SHP77 treated with DMSO at 0.1 percent for 48 hours (cell line): ENCODE measurements at places on chromosomes 2 and 18.

DNA sequence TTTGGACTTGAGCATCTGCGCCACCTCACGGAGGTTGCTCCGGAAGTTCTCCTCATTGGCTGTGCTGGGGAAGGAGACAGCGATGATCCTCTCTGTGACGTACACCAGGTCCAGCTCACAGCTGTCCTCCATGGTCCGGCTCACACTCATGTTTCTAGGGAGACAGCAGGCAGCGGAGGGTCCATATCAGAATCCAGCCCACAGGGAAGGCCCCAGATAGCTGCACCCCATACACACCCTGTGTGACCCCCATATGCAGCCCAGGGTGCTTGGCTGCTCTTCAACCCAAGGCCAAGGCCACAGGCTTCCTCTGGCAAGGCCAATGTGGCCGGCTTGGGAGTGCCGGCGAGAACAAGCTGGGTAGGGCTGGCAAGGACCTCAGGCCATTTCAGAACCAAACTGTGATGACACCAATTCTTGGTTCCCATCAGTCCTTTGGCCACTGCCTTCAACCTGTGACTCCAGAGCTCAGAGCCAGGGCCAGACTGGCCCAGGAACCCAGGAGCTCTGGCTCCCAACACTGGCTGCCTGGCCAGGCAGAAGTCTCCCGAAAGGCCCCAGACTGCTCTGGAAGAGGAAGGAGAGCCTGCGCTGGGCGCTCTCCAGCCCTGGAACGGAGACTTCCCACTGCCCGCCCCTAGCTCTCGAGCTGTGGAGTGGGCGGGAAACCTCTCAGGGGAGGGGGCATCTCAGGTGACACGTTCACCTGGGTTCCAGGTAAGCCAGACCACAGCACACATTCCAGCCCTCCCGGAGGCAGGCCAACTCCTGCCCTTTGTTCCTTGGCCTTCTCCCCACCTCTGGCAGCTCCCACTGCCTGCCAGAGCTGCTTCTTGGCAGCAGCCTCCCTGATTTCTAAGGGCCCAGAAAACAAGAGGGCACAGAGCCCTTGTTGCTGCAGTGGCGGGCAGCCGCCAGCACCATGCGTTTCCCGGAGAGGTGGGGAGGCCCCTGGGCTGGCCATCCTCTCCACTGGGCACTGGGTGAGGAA is 104.7 kb downstream of the TNS1 start:
- no peak for DNase-seq

DNA sequence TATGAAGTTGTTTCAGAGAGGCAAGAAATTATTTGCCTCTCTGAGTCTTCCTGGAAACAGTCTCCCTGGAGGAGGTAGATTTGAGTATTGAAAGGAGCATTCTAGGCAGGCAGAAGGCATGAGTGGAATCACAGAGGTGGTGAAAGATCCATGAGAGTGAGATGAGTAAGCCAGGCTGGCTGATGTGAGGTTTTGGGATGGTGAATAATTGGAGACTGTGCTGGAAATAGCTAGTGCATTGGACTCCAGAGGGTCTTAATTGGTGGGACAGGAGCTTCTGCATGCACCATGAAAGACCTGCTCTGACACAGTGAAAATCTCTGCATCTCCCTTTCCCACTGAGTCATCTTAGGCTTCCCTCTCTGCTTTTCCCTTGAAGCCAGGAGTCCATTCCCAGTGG is 46.3 kb downstream of the CDC42EP3 start:
- DNase-seq = no peak

DNA sequence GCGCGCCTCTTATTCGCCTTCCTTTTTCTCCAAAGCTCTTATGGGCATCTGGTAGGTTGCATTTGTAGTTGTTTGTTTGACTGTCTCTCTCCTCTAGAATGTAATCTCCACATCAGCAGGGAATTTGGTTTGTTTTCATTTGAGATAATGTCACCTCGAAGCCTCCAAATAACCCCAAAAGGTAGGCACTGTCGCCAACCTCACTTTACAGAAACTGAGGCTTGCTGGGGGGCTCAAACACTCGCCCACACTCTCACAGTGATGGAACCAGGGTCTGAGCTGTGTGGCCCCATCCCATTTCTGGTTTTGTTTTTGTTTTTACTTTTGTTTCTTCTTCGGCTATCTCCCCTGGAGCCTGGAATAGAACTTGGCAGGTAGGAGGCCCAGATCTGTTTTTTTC is 172.2 kb upstream of the MYCN start:
- DNase-seq = no peak

GRCh38 chr2:68126561-68126960 is 31.1 kb upstream of the PNO1 start:
- no peak for DNase-seq

DNA sequence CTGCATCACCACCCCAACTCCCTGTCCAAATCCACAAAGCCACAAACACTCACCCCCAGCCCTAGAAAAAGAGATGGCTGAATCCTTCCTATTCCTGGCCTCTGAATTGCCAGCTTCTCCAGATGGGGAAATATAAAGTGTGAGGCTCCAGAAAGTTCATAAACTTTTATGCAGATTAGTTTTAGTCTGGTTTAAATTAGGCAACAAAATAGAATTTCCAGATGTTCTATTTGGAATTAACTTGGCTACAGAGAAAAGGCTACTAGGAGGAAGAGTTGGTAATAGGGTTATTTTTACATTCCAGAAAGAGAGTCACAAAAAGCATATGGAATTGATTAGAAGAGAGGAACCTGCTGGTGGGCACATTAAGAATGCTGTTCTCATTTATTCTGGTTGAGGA is 56.0 kb downstream of the EN1 start:
- no peak for DNase-seq

DNA sequence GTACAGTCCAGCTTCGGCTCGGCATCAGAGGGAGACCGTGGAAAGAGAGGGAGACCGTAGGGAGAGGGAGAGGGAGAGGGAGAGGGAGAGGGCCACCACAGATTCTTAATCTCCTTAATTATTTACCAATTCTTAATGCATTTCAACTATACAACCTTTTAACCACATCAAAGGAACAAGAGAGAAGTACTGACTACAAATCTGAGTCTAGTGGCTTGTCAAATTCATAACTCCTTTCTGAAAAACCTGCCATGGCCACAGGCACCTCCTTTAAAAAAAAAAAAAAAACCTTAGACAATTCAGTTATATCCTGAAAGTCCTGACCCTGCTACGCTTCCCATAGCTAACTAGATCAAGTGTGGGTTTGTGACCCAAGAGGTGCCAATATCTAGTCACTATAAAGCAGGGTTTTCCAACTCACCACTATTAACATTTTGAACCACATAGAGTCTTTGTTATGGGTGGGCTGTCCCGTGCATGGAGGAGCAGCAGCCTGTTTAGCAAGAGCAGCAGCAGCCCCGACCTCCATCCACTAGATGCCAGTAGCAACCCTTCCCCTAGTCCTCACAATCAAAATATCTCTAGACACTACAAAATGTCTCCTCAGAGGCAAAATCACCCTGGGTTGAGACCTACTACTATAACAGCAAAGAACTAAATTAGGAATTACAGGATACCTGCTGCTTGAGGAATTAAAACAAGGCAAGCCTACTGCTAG is 6.8 kb downstream of the ESCO1 start:
- DNase-seq = no peak

DNA sequence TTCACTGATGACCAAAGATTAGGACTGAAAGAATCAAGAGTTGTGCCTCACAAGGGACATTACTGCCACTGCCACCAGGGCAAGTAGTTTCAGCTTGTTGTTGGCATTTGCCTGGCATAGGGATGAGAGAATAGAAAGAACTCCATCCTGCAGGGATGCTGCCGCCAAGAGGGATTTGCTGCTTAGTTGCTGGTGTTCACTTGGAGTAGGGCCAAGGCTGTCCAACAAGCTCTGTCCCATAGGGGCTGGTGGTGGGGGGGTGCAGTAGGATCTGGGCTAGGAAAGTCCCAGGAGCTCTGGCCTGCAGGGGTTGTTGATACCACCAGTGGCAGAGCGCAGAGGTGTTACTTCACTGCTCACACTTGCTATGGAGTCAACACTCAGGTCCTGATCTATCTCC is 84.9 kb upstream of the MGAT4A start:
- no peak for DNase-seq

DNA sequence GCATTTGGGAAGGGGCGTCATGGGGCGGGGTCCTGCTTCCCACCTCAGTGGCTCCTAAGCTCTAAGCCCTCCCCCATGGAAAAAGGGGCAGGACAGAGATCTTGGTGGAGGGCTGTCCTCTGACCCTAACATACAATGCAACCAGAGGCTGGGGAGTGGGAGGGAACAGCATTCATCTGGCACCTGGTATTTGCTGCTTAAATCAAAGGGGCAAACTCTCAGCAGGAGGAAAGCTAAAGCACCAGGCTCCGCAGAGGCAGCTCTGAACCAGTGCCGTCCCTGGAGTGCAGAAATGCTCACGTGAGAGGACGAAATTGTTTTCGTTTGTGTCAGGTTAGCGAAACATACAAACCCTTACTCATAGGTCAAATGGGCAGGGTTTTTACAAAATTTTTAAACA is 92.7 kb upstream of the PXDN start:
- no peak for DNase-seq

GRCh38 chr2:177335917-177336450 is 56.6 kb upstream of the AGPS start:
- no peak for DNase-seq

GRCh38 chr2:21042958-21043743 is 722 bp downstream of the APOB start:
- DNase-seq = no peak
